ENCODE measurements at places on chromosomes 3 and 15.

DNA sequence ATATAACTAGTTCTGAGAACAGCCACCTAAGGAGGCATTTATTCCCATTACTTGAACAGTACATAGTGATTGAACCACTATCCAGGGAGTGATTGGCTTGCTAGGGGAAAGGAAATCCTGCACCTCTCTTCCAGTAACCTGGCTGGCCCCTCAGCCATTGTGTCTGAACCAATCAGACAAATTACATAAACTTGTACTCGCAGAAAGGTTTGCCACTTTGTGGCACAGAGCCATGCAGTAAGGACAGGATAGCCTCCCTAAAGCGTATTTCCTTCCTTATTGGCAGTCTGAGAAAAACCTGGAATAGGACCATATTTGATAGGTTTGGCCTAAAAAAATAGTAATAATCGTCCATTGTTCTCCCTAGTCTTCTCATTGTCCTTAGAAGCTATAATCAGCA lies 19.0 kb downstream of the CMSS1 start:
- no peak for DNase-seq

DNA sequence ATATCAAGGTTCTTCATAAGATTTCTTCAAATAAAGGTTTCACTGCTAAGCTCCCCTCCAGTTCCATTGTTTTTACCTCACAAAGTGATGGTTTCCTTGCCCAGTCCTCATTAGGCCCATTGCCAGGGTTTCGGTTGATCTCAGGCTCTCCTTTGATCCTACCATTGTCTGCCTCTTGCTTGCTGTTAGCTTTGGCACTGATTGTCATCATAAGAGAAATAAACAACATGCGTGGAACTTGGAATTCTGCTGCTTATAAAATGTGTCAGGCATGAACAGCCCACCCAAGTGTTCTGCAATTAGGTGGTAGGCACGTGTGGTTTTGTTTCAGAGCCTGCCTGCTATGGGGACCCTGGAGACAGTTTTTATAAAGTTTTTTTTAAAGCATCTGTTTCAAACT lies 107.6 kb upstream of the BFSP2 start:
- no peak for DNase-seq

- no peak for DNase-seq
Measured at GRCh38 chr3:84965141-84965540, 6.4 kb downstream of the CADM2 start.

DNA sequence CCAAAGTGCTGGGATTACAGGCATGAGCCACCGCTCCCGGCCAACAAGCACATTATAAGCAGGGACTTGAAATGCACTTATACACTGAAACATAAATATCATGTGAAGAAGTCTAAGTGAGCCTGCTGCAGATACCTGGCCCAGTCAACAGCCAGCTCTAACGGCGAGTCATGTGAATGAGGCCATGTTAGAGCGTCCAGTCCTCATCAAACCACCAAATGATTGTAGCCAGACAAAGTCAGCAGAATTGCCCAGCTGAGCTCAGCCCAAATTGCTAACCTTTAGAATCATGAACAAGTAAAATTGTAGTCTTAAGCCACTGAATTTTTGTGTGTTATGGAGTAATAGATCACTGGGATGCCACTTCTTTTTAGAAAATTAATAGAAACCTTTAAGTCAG lies 37.8 kb upstream of the UACA start:
- no peak for DNase-seq

Data from right forelimb (tissue), 1 donor.